COR-L47 (cell line): ENCODE measurements at places on chromosomes 6 and 20.
A peak's percentile ranks its signal among the peaks of the same experiment; 100 is the strongest.

- DNase-seq = no peak
Measured at GRCh38 chr20:62832212-62832922, 15.5 kb downstream of the COL9A3 start.

GRCh38 chr6:104648347-104648746, 211.4 kb downstream of the HACE1 start:
- DNase-seq = no peak

- no peak for DNase-seq
Measured at GRCh38 chr6:134689177-134689576, 260.7 kb downstream of the ALDH8A1 start.

DNA sequence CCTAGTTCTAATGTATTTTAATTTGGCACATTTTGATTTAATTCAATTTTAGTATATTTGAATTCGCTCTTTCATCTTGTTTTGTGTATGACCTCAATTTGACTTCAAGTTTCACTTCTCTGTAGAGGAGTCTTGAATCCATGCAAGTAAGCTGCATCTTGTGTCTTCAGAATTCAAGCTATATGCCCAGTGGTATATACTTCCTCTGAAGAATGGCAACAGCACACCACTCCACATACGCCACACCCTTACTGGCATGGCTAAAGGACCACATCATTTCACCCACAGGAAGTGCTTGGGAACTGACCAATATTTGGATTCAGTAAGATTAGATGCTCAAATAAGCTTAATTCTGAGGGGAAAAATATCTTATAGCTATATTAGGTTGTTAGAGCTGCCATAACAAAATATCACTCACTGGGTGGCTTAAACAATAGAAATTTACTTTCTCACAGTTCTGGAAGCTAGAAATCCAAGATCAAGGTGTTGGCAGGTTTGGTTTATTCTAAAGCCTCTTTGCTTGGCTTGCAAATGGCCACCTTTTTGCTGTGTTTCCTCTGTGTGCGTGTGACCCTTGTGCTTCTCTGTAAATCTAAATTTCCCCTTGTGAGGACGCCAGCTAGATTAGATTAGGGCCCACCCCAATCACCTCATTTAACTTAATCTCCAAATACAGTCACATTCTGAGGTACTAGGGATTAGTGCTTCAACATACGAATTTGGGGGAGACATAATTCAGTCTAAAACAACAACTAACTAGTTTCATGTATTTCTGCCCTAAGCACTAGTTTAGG, 2.8 kb upstream of the ASF1A start:
- no peak for DNase-seq

GRCh38 chr6:66435321-66435720, 728.3 kb upstream of the EYS start:
- no peak for DNase-seq

DNA sequence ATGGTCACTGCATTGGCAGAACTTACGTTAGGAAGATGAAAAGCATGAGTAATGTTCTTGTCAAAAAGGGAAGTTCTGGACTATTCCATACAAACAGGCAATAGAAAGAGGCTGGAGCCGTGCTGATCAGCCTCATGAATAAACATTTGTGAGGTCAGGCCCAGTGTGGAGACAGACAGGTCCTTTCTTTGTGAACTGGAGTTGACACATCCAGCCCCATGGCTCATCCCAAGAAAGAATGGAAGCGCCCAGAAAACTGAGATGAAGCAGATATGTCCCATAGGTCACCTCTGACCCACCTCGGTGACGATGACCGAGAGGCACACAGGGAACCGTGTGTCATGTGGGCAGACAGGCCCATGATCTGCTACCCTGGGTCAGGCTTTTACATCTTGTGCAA, 276.0 kb upstream of the SGK1 start:
- no peak for DNase-seq

GRCh38 chr6:157760589-157761330, 62.3 kb upstream of the SNX9 start:
- DNase-seq = no peak

GRCh38 chr6:37321101-37321500, 32.7 kb upstream of the RNF8 start:
- no peak for DNase-seq

DNA sequence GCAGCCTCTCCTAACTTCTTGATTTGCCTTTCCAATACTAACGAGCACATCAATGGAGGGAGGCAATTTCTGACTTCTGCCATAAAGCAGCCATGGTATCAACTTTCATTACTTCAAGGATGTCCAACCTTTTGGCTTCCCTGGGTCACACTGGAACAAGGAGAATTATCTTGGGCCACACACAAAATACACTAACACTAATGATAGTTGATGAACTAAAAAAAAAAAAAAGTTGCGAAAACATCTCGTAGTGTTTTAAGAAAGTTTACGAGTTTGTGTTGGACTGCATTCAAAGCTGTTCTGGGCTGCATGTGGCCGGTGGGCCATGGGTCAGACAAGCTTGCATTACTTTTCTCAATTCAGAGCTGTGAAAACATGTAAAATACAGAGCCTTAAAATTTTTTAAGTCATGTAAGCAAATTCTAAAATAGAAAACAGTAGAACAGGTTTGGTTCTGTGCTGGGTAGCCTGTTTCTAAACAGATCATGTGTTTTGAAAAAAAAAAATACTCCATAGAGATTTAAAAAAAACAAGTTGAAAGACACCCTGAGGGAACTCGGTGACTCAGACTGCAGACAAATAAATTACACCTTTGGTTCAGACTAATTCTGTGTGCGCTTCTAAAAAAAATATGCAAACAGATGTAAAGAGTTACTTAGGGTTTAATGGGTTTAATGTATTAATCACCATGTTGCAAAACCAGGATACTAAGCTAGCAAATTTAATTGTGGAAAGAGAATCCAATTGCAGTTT, 43.6 kb upstream of the SLC22A23 start:
- DNase-seq = peak; percentile 5

GRCh38 chr6:138546733-138547185, 47.5 kb upstream of the NHSL1 start:
- DNase-seq = peak; percentile 30

DNA sequence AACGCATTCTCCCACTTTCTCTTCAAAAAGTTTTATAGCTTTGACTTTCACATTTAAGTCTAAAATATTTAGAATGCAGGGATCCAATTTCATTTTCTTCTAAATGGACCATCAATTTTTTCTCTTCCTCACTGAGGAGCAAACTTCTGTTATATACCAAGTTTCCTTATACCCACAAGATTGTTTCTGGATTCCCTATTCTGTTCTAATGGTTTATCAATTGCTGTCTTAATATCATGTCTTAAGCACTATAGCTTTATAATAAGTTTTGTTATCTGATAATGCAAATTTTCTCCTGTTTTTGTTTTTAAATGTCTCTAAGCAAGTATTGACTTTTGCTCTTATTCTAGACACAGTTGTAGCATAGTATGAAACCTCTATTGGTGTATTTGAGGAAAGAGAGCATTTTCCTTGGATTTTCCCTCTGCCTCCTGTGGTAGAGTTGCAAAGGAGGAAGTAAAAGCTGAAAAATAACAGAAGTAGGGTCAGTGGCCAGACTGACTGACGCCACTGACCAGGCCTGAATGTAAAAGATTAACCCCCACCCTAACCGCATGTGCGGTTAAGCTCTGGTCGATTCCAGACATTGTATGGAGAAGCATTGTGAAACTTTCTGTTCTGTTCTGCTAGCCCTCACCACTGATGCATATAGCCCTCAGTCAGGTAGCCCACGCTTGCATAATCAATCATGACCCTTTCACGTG, 40.3 kb downstream of the GPX5 start:
- DNase-seq = no peak

GRCh38 chr6:45921691-45922281, 93.9 kb downstream of the CLIC5 start:
- DNase-seq = no peak

GRCh38 chr20:50496773-50497385, 13.3 kb upstream of the PTPN1 start:
- no peak for DNase-seq

DNA sequence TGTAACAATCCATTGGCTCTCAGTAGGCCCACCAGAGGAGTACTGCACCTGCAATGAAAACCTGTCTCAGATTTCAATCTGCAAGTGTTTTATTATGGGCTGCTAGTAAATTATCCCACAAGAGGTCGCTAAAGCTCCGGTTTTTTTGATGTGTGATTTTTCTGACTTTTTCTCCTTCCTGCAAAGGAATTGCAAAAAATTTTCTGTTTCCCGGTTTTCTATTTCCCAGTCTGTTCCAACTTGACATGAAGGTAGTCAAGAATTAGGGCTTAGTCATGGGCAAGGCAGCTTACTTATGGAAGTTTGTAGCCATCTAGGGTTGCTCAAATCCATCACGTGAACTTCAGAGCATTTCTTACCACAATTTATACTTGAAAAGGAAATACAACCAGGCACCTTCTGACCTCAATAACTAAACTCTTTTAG, 38.5 kb upstream of the AHI1 start:
- peak; percentile 22 for DNase-seq

GRCh38 chr20:64099880-64100565, 7.3 kb downstream of the NPBWR2 start:
- peak; percentile 47 for DNase-seq

DNA sequence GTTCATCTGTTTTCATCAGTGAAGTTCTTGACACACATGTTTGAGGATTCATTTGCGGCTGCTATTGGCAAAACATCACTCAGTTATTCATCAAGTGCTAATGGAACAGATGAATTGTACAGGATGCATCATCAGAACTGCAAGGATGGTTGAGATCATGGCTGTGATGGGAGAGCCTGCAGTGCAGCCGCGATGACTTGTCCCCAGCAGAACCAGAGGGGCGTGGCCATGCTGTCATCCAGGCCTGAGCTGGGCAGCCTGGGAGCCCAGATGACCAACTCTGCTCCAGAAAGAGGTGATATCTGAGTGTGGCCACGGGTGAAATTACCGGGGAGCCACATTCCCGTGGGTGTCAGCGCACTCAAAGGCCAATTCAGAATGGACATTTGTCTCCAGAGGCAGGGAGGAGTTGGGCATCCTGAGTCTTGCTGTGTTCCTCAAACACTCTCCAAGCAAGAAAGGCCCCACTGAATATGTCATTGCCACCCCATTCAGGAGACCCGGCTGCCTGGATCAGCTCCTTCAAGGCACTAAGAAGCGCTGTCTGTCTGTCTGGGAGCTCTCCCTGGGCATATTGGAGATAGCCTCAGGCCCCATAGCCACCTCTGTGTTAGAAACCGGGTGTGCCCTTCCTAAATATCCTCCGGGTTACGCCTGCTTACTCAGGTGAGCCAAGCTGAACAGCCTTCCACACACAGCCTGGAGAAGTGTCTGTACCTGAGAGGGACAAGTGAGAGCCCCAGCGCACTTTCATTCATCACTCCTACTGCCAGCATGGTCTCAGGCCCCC, 66.7 kb downstream of the SYNDIG1 start:
- DNase-seq = no peak

DNA sequence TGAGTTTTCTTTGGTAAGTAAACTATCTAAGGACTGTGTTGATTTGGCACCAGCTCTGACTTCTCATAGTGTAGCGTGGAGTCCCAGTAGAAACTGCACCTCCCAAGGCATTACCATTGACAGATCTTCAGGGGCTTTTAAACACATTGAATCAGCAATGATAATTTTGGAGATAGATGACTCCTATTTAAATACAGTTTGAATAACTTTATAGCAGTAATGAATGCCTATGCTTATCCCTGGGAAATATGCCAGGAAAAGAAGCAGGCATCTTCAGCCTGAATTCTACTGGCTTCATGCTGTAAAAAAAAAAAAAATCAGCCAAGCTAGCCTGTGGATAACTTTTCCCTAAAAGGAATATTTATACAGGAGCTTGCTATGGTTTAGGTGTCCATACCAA, 895.9 kb downstream of the EYS start:
- no peak for DNase-seq

DNA sequence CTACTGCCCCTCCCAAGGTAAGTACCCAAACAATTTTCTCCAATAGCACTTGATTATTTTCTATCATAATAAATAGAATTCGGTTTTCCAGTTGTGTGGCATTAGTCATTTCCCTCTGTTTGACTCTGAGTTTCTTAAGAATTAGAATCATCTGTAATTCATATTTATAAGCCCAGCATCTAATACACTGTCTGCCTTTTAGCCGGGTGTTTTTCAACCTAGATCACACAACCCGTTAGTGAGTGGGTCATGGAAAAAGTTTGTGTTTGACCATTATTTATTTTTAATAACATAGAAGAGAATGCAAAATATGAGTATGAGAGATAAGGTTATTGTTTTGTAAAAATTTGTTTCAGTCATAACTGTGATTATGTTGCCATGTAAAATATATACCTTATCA, 701.6 kb downstream of the RFPL4B start:
- no peak for DNase-seq

DNA sequence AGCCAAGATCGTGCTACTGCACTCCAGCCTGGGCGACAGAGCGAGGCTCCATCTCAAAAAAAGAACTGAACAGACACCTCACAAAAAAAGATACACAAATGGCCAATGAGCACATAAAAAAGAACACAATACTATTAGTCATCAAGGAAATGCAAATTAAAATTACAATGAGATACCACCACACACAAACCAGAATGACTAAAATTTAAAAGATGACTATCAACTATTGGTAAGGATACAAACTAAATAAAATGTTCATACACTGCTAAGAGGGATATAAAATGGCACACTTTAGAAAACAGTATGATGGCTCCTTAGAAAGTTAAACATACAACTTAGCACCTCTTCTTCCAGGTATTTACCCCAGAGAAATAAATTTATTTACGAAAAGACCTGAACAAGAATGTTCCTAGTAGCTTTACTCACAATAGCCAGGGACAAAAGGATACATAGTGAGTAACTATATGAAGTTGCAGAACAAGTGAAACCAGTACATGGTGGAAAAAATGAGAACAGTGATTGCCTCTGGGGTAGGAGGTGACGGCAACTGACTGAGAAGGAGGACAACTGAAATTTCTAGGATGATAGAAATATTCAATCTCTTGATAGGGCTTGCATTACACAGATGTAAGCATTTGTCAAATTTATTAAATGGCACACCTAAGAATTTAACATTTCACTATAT, 53.2 kb downstream of the FAM8A1 start:
- no peak for DNase-seq

DNA sequence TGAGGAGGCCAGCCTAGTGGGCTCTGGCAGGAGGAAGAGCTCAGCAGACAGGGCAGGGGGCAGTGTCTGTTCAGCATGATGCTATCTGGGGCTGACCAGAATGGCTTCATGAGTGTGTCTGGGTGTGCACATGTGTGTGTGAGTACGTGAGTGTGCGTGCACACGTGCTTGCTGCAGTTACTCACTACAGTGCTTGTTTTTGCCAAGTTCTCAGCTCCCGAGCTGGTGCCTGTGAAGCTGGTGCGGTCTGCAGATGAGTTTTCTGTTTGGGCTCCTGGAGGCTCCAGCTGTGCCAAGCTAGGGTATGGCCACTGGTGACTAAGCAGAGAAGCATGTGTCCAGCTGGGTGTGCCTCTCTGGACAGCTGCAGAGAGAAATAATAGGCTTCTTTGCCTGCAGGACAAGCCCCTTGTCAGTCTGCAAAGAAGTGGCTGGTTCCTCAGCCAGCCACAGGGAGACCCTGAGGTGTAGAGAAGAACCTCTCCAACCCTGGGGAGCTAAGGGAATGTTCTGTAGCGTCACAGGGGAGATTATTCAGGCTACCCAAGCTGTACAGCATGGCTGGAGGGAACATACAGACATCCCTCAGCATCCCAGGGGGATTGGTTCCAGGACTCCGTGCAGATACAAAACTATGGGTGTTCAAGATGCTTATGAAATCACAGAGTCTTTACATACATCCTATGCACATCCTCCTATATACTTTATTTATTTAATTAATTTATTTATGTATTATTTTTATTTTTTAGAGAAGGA, 40.2 kb upstream of the FAM50B start:
- DNase-seq = no peak
